ENCODE measurements at places on chromosomes 6 and 20. TPM values are rescaled to one million over a fixed set of nuclear protein-coding genes. Genes with fewer than 3 reads are reported as not detected.

Gene CD109
- 35.1 TPM for total RNA-seq

Gene OVOL2
- total RNA-seq, result not detected

Gene SLC35F1
- under 0.01 TPM for total RNA-seq

Gene EEF1A1
- total RNA-seq, result 12,458 TPM

Gene SLC16A10
- not detected for total RNA-seq

Gene LY6G5B
- 1.7 TPM for total RNA-seq

Gene SNX21
- total RNA-seq, result 32.5 TPM

Gene OLIG3
- total RNA-seq, result not detected

Gene RAB23
- 14.9 TPM for total RNA-seq

Gene NCR2
- not detected for total RNA-seq

Gene CLVS2
- not detected for total RNA-seq

Gene DLK2
- total RNA-seq, result 0.46 TPM

Gene ANKRD66
- not detected for total RNA-seq

Gene ZNF334
- 1.7 TPM for total RNA-seq

Gene ZFP57
- total RNA-seq, result not detected

Gene CRISP2
- not detected for total RNA-seq

Gene TREML2
- total RNA-seq, result not detected

Gene KCNK5
- not detected for total RNA-seq

Gene OOEP
- not detected for total RNA-seq

Gene IP6K3
- total RNA-seq, result not detected

Gene OTOR
- not detected for total RNA-seq

Gene PDE7B
- total RNA-seq, result 18.8 TPM

Gene ADGRF5
- total RNA-seq, result 2.9 TPM

Gene MMP24
- 0.32 TPM for total RNA-seq

Gene C20orf141
- not detected for total RNA-seq

Gene COL9A3
- total RNA-seq, result 0.97 TPM

Gene PSORS1C1
- total RNA-seq, result 3.3 TPM

Gene WFDC10B
- not detected for total RNA-seq

Gene SERINC1
- total RNA-seq, result 220 TPM

Gene DOK5
- 2.4 TPM for total RNA-seq

Gene MOXD1
- total RNA-seq, result 0.61 TPM

Gene CLDN20
- not detected for total RNA-seq

All from epithelial cell of umbilical artery (primary cell).